ENCODE measurements at places on chromosomes 16 and 17.

- no peak for DNase-seq
- H3K36me3 ChIP-seq = peaks cover 16% of the 10 kb centered on the region
- H3K27ac ChIP-seq = no peak overlapping the region
- no peak overlapping the region for H3K4me3 ChIP-seq
- no peaks in the 10 kb centered on the region for H3K27me3 ChIP-seq
Observed at GRCh38 chr16:31268891-31269290, 9.1 kb downstream of the ITGAM start.

DNA sequence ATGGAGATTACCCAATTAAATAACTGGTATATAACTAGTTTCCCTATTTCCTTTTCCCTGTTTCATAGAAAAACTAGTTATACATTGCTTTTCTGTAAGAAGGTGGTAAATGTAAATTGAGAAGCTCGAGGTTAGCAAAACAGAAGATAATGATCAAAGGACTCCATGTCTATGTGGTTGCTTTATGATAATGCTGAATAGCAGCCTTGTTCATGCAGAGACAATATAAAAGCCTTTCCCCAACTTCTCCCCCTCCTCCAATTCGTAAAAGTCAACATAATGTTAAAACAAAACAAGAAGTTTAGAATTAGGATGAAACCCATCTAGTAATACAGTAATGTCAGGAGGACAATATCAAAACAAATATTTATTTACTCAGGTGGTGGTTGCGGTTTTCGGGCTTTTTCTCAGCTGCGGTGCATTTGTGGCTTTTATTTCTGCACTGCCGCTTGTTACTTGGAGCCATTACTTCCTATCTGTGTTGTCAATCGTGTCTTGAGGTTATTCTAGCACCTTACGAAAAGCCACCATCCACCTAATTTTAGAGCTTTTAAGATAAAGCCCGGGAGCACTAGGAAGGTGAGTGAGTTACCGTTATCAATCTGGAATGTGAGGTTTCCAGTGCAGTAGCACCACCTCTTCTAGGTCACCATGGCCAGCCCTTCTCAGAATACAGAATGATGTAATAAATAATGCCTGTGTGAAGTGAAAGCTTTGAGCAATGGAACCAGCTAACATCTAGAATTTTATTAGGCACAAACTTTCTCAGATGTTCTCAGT lies 297.5 kb downstream of the CDH13 start:
- DNase-seq = peak; percentile 60
- no peak overlapping the region for H3K4me3 ChIP-seq
- no peaks in the 10 kb centered on the region for H3K36me3 ChIP-seq
- peaks cover 18% of the 10 kb centered on the region for H3K27me3 ChIP-seq
- peak overlapping the region; percentile 62 for H3K27ac ChIP-seq

DNA sequence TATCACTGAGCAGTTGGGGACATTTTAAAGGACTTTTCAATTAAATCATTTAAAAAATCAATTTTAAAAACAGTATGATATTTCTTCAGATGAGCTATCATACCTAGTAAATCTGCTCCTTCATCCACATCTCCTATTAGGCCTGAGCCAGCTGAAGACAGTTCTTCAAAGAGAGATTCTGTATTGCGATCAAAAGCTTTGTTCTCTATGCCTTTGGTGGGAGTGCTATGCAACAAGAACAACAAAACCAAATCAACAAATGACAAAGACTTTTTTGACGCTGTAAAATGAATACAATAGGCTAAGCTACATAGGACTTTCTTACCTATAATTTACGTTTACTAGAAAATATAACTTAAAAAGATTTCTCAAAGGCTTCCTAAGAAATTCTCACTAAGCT lies 106.5 kb downstream of the SPAG9 start:
- no peak overlapping the region for H3K27ac ChIP-seq
- no peak for DNase-seq
- no peak overlapping the region for H3K4me3 ChIP-seq
- H3K27me3 ChIP-seq = no peaks in the 10 kb centered on the region

- no peaks in the 10 kb centered on the region for H3K27me3 ChIP-seq
- no peaks in the 10 kb centered on the region for H3K4me1 ChIP-seq
- DNase-seq = no peak
- no peak overlapping the region for H3K27ac ChIP-seq
Observed at GRCh38 chr17:82745524-82745923, 6.3 kb upstream of the TBCD start.

GRCh38 chr17:17172990-17173389 lies 33.1 kb downstream of the PLD6 start:
- H3K4me3 ChIP-seq = no peak overlapping the region
- no peak for DNase-seq
- H3K27me3 ChIP-seq = no peaks in the 10 kb centered on the region
- H3K36me3 ChIP-seq = peaks cover 72% of the 10 kb centered on the region
- H3K27ac ChIP-seq = peak overlapping the region; percentile 77

- H3K4me3 ChIP-seq = peak overlapping the region; percentile 78
- no peaks in the 10 kb centered on the region for H3K27me3 ChIP-seq
- DNase-seq = peak; percentile 91
Observed at GRCh38 chr16:4675864-4676786, 17.2 kb upstream of the NUDT16L1 start.

- no peak overlapping the region for H3K27ac ChIP-seq
- DNase-seq = no peak
- H3K4me1 ChIP-seq = no peaks in the 10 kb centered on the region
- no peak overlapping the region for H3K4me3 ChIP-seq
Observed at GRCh38 chr17:73539166-73539565, 105.1 kb downstream of the SDK2 start.

DNA sequence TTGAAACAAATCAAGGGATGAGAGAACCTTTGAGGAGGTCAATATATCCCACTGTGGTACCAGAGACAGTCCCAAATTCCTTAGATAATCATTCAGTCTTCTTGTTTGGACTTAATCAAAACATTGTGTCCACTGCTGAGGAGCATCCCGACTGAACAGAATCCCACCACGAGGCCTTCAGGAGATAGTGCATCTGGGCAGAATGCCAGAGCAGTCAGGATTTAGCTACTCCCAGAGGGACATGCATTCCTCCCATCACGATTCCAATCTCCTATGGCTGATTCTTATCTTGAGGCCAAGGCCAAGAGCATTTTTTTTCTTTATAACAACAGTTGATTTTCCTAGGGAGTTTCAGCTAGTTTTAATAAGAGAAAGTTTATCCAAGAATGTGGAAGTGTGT lies 87.4 kb upstream of the COX10 start:
- no peak overlapping the region for H3K27ac ChIP-seq
- no peak overlapping the region for H3K4me3 ChIP-seq
- DNase-seq = no peak
- no peaks in the 10 kb centered on the region for H3K27me3 ChIP-seq
- peaks cover 12% of the 10 kb centered on the region for H3K36me3 ChIP-seq

- no peak overlapping the region for H3K4me3 ChIP-seq
- H3K27me3 ChIP-seq = no peaks in the 10 kb centered on the region
- H3K27ac ChIP-seq = no peak overlapping the region
- H3K36me3 ChIP-seq = peaks cover 38% of the 10 kb centered on the region
- peaks cover 13% of the 10 kb centered on the region for H3K4me1 ChIP-seq
Observed at GRCh38 chr17:67212231-67212630, 32.8 kb downstream of the HELZ start.

GRCh38 chr17:436571-436970 lies 84.0 kb upstream of the RPH3AL start:
- H3K27me3 ChIP-seq = no peaks in the 10 kb centered on the region
- no peak for DNase-seq
- H3K27ac ChIP-seq = no peak overlapping the region
- H3K4me3 ChIP-seq = no peak overlapping the region
- H3K4me1 ChIP-seq = peaks cover 6% of the 10 kb centered on the region
- H3K36me3 ChIP-seq = peaks cover 51% of the 10 kb centered on the region

GRCh38 chr17:74646231-74646630 lies 22.7 kb upstream of the CD300E start:
- peaks cover 53% of the 10 kb centered on the region for H3K27me3 ChIP-seq
- no peak overlapping the region for H3K27ac ChIP-seq
- no peak overlapping the region for H3K4me3 ChIP-seq
- no peak for DNase-seq
- no peaks in the 10 kb centered on the region for H3K4me1 ChIP-seq
- no peaks in the 10 kb centered on the region for H3K36me3 ChIP-seq

DNA sequence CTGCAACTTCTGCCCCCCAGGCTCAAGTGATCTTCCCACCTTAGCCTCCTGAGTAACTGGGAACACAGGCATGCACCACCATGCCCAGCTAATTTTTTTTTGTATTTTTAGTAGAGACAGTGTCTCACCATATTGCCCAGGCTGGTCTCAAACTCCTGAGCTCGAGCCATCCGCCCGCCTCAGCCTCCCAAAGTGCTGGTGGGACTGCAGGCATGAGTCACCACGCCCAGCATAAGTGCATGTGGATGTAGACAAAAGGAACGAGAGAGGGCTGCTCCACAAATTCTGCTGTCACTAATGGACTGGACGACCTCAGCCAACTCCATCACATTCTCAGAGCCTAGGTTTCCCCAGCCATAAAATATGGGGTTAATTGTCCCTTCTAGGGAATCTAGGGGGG lies 7.7 kb upstream of the SP2 start:
- no peaks in the 10 kb centered on the region for H3K27me3 ChIP-seq
- H3K4me3 ChIP-seq = no peak overlapping the region
- no peaks in the 10 kb centered on the region for H3K36me3 ChIP-seq
- no peak overlapping the region for H3K27ac ChIP-seq
- no peak for DNase-seq

- peak overlapping the region; percentile 43 for H3K4me3 ChIP-seq
- H3K4me1 ChIP-seq = peaks cover 52% of the 10 kb centered on the region
- no peaks in the 10 kb centered on the region for H3K27me3 ChIP-seq
Observed at GRCh38 chr17:80254396-80255251, 6.0 kb upstream of the RNF213 start.

GRCh38 chr17:4054446-4054845 lies 88.4 kb downstream of the ZZEF1 start:
- H3K36me3 ChIP-seq = peaks cover 62% of the 10 kb centered on the region
- no peaks in the 10 kb centered on the region for H3K27me3 ChIP-seq
- no peak overlapping the region for H3K4me3 ChIP-seq
- peaks cover 8% of the 10 kb centered on the region for H3K4me1 ChIP-seq

- no peak overlapping the region for H3K4me3 ChIP-seq
- peak overlapping the region; percentile 3 for H3K27ac ChIP-seq
- peaks cover 56% of the 10 kb centered on the region for H3K4me1 ChIP-seq
- no peak for DNase-seq
Observed at GRCh38 chr16:66976746-66977145, 11.6 kb upstream of the CES4A start.

GRCh38 chr17:65515512-65515911 lies 45.9 kb downstream of the AXIN2 start:
- peaks cover 30% of the 10 kb centered on the region for H3K27me3 ChIP-seq
- no peaks in the 10 kb centered on the region for H3K4me1 ChIP-seq
- H3K4me3 ChIP-seq = no peak overlapping the region
- H3K27ac ChIP-seq = no peak overlapping the region
- H3K36me3 ChIP-seq = no peaks in the 10 kb centered on the region

- no peak for DNase-seq
- no peaks in the 10 kb centered on the region for H3K36me3 ChIP-seq
- H3K4me1 ChIP-seq = peaks cover 8% of the 10 kb centered on the region
Observed at GRCh38 chr16:4033951-4034350, 82.3 kb downstream of the ADCY9 start.
